Umbilical cord (tissue), 2 donors: ENCODE measurements at places on chromosomes 3 and 15.
A peak's percentile ranks its signal among the peaks of the same experiment; 100 is the strongest.

GRCh38 chr3:195548501-195548900 is 5.4 kb upstream of the PPP1R2 start:
- DNase-seq: no peak

GRCh38 chr3:44016818-44017217 is 224.9 kb upstream of the TOPAZ1 start:
- no peak for DNase-seq

DNA sequence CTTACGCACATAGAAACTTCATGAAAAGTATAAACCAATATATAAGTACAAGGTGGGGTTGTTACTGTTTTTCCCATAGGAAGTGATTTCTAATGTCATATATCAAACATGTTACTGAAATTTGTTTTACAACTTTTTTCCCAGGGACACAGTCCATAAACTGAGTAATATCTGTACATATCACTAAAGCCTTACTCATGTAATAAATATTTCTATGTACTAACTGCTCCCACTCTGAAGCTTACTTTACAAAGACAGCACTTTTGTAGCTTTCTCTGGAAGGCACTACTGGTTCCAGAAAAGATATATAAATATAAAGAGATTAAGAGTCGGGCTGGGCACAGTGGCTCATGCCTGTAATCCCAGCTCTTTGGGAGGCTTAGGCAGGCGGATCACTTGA is 91.7 kb downstream of the MYO5A start:
- peak; percentile 89 for DNase-seq

DNA sequence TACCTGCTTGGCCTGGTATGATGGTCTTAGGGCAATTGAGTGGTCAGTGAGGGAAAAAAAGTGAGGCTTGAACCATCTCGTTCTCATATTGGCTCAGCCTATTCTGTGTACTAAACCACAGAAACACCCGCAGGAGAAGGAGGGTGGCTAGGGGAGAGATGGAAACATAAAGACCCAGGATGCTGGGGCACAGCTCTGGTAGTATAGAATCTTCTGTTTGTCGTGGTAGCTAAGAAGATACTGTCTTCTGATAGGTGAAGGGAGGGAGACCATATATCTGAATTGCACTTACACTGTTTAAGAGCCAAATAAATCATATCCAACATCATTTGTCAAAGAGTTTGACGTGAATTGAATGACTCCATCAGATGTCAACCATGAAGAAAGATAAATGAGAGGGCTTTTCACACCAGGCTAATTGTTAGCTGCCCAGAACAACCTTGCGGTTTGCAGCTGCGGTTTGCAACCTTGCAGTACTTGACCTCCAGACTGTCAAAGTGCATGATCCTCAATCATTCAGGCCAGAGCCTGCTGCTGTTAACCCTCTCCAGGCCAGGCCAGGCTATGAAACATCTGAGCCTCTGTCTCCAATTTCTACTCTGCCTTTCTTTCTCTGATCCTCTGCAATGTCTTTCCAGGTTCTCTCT is 40.9 kb upstream of the PIK3R4 start:
- no peak for DNase-seq

DNA sequence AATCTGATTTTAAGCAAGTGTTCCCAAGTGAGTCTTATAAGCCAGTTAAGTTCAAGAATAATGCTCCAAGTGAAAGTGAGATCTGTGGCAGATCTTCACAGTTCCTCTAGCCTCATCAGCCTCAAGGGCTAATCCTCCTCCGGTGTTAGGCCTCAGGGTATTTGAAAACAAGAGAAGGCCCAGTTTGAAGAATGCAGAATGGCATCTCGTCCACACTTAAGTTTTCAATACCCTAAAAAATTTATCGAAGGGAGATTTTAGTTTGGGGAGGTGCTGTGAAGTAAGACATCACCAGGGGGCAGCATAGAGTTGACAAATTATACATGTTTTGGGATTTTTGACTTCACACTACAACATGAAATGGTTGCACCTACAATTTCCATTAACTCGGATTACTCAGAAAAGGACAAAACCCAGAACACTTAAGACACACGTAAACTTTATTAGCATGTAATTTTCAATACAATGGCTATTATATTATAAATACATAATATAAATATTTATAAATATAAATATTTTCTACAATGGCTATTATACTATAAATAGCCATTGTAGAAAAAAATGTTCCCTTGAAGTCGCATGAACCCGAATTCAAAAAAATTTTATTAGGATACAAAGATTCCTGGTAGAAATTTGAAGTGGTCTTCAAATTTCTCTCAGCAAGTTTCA is 2.3 kb upstream of the TMEM266 start:
- DNase-seq: peak; percentile 42

- DNase-seq: no peak
Observed at GRCh38 chr15:92395098-92395635, 1.5 kb downstream of the ST8SIA2 start.
